ENCODE measurements at places on chromosomes 11 and 22. TPM values are rescaled to one million over a fixed set of nuclear protein-coding genes. Genes with fewer than 3 reads are reported as not detected.

DNA sequence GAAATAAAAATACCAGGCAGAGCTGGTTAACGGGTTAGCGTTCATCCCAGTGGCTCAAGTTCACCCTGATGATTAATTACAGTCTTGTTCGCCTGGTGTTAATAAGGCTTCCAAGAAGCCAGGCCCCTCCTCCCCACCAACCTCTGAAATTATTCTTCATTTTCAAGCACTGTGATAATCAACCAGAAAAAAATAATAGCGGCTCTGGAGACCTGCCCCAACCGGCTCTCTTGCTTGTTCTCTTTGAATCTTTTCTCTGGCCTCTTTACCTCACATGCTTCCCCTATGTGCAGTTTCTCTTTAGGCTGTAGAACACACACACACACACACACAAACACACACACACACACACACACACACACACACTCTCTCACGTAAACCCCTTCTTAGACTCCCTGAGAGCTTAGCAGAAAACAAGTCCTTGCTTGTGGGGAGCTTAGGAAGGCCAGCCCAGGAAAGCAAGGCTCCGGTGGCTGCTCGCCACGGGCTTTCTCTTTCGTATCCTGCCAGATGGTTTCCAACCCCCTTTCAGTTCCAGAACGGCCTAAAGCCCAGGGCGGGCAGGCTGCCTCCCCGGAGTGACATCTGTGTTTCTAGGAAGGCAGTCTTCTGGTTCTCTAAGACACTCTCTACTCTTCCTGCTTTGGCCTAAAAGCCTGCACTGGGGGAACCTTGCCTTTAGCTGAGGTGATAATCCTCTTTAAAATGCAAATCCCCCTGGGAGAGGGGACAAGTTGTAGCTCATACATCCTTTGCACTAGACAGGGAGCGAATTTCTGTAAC, 106.4 kb upstream of the SESN3 start:
- peak overlapping the region; percentile 56 for H3K27ac ChIP-seq
- peak; percentile 43 for DNase-seq
- H3K4me1 ChIP-seq, result peaks cover 54% of the 10 kb centered on the region
- H3K36me3 ChIP-seq, result no peaks in the 10 kb centered on the region

DNA sequence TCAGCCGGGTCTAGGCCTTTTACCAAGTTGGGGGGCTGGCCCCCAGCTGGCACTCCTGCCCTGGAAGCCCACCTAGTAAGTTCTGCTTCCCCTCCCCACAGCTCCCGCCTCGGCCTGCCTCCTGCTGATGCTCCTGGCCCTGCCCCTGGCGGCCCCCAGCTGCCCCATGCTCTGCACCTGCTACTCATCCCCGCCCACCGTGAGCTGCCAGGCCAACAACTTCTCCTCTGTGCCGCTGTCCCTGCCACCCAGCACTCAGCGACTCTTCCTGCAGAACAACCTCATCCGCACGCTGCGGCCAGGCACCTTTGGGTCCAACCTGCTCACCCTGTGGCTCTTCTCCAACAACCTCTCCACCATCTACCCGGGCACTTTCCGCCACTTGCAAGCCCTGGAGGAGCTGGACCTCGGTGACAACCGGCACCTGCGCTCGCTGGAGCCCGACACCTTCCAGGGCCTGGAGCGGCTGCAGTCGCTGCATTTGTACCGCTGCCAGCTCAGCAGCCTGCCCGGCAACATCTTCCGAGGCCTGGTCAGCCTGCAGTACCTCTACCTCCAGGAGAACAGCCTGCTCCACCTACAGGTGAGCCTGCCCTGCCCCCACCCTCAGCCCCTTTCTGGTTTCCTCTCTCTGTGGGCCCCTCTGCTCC, 7.3 kb downstream of the RTN4RL2 start:
- no peak overlapping the region for H3K27ac ChIP-seq
- H3K4me1 ChIP-seq, result no peaks in the 10 kb centered on the region
- DNase-seq, result no peak

GRCh38 chr11:394858-395655, 1.0 kb downstream of the PKP3 start:
- no peak overlapping the region for H3K4me3 ChIP-seq
- H3K27me3 ChIP-seq, result peaks cover 32% of the 10 kb centered on the region
- H3K4me1 ChIP-seq, result peaks cover 9% of the 10 kb centered on the region

INS gene
- 1.8 TPM for total RNA-seq

DNA sequence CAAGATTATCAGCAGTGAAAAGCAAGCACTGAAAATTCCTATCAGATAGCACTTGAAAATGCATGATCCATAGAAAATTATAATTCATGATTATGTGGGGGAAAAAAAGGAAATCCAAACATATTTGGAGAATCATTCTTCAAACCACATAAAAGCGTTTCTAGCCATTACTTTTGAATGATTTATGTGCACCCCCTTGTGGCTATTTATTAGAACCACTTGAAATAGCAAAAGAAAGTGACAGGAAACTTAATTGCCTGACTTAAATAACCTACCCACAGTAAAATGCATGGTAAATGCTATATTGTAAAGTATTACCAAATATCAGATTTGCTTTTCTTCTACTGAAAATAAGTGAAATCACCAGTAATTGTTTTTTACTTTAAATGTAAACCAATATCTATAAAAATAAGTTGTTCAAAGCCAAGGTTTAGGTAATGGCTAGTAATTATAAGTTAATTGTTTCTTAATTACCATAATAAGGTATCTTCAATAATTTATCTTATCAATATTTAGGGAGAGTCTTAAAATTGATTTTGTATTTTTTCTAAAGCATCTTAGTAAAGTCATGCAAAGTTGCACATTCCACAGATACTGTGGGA, 168.5 kb downstream of the ARHGAP42 start:
- H3K27ac ChIP-seq, result no peak overlapping the region
- H3K27me3 ChIP-seq, result no peaks in the 10 kb centered on the region
- DNase-seq, result no peak
- H3K4me1 ChIP-seq, result no peaks in the 10 kb centered on the region

- no peak for DNase-seq
- H3K36me3 ChIP-seq, result no peaks in the 10 kb centered on the region
- H3K27ac ChIP-seq, result no peak overlapping the region
- no peak overlapping the region for H3K4me3 ChIP-seq
- H3K27me3 ChIP-seq, result no peaks in the 10 kb centered on the region
Observed at GRCh38 chr11:26134481-26135355, 197.2 kb upstream of the ANO3 start.

GRCh38 chr11:125956391-125957134, 10.7 kb downstream of the VSIG10L2 start:
- no peak for DNase-seq
- peaks cover 14% of the 10 kb centered on the region for H3K4me1 ChIP-seq
- H3K4me3 ChIP-seq, result no peak overlapping the region
- H3K36me3 ChIP-seq, result peaks cover 20% of the 10 kb centered on the region

GRCh38 chr11:19290356-19290755, 49.6 kb upstream of the E2F8 start:
- no peaks in the 10 kb centered on the region for H3K36me3 ChIP-seq
- DNase-seq, result no peak
- H3K4me3 ChIP-seq, result no peak overlapping the region
- no peaks in the 10 kb centered on the region for H3K4me1 ChIP-seq
- no peak overlapping the region for H3K27ac ChIP-seq

GRCh38 chr11:123719452-123719851, 22.0 kb downstream of the ZNF202 start:
- H3K4me1 ChIP-seq, result no peaks in the 10 kb centered on the region
- no peak overlapping the region for H3K27ac ChIP-seq
- DNase-seq, result no peak
- no peaks in the 10 kb centered on the region for H3K27me3 ChIP-seq
- no peak overlapping the region for H3K4me3 ChIP-seq

DNA sequence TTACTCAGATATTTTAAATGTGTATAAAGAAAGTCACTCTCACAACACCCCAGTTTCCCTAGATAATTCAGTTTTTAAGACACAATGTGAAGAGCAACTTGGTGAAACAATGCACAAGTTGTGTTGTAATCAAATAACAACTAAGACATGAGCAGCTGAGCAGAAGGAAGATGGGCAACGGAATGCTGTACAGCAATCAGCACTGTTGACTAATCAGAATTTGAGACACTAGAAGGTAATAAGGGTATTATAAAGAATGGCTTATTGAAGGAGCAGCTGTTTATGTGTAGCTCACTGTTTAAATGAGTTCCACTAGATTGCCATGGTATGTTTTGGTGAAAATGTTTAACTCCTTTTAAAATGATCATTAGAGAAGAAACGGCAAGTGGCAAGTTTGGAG, 60.1 kb downstream of the SOX6 start:
- no peak for DNase-seq
- no peaks in the 10 kb centered on the region for H3K36me3 ChIP-seq
- no peaks in the 10 kb centered on the region for H3K4me1 ChIP-seq
- H3K4me3 ChIP-seq, result no peak overlapping the region

OR8H2 gene
- total RNA-seq, result not detected

KCNJ5 gene
- total RNA-seq, result 0.30 TPM

SCGB1A1 gene
- total RNA-seq, result not detected

DNA sequence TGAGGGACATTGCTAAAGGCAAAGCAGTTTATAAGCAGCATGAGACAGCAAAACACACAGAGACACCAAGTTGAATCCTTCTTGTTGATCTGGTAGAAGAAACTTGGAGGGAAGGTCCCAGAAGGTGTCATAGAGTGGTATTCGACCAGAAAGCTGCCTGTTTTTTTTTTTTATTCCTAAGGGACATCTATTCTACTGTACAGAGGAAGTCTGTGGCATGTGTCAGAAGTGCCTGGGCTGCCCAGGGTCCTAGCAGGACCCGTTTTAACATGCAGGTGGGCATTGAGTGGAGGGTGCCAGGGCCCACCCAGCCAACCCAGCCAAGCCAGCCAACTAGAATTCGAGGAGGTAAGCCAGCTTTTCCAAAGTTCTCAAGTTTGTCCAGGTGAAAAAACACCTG, 68.0 kb upstream of the ATXN10 start:
- DNase-seq, result no peak
- no peaks in the 10 kb centered on the region for H3K4me1 ChIP-seq
- no peaks in the 10 kb centered on the region for H3K27me3 ChIP-seq

MCAM gene
- 612 TPM for total RNA-seq

RASSF10 gene
- not detected for total RNA-seq

GRCh38 chr11:280706-281485, 2.7 kb downstream of the NLRP6 start:
- H3K27me3 ChIP-seq, result peaks cover 78% of the 10 kb centered on the region
- H3K27ac ChIP-seq, result peak overlapping the region; percentile 71
- H3K4me1 ChIP-seq, result no peaks in the 10 kb centered on the region
- peak overlapping the region; percentile 15 for H3K4me3 ChIP-seq

DNA sequence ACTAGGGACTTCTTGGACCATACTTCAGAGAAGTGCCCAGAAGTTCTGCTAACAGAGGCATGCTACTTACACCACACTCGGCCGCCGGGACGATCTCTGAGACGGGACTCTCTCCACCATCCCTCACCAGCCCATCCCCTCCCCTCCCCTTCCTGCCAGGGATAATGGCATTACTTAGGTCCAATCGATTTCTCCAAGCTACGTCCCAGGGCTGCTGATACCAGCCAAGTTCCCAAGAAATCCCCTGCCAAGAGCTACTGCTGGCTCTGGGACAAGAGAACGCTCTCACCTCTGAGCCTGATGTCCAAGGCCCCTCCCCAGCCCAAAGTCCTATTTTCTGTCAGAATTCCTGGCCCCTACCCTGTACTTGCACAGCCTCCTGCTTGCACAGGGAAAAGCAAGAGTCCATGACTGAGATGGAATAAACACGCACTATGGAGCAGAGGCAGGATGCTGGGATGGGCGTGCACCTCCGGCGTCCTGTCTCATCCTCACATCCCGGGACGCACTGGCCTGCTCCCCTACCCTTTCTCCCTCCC, 42.7 kb downstream of the GDPD5 start:
- H3K27ac ChIP-seq, result no peak overlapping the region
- no peak for DNase-seq
- no peaks in the 10 kb centered on the region for H3K27me3 ChIP-seq
- H3K4me3 ChIP-seq, result no peak overlapping the region

- no peak for DNase-seq
- H3K4me3 ChIP-seq, result no peak overlapping the region
- H3K4me1 ChIP-seq, result no peaks in the 10 kb centered on the region
- H3K27ac ChIP-seq, result no peak overlapping the region
- H3K36me3 ChIP-seq, result no peaks in the 10 kb centered on the region
- H3K27me3 ChIP-seq, result no peaks in the 10 kb centered on the region
Observed at GRCh38 chr11:16295592-16295991, 60.8 kb downstream of the SOX6 start.

GRCh38 chr11:13679768-13680167, 11.3 kb downstream of the FAR1 start:
- DNase-seq, result no peak
- no peaks in the 10 kb centered on the region for H3K27me3 ChIP-seq
- peaks cover 76% of the 10 kb centered on the region for H3K4me1 ChIP-seq
- H3K36me3 ChIP-seq, result no peaks in the 10 kb centered on the region

DNA sequence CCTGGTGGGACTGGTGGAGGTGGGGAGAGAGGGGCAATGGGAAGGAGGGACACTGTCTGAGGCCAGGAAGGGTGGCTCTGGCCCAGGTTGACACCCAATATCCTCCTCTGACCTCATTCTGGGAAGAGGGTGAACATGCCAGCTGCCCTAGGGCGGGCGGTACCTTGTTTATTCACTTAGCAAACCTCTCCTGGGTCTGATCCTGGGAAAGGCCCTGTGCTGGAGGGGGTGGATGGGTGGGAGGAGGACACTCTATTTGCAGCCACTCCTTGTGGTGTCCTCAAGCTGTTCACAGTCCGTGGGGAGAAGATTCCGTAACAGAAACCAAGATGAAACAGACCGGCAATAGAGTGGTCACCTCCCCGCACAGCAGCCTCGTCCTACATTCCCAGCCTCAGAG, 49.7 kb upstream of the EIF3D start:
- peaks cover 4% of the 10 kb centered on the region for H3K27me3 ChIP-seq
- H3K4me1 ChIP-seq, result no peaks in the 10 kb centered on the region
- H3K36me3 ChIP-seq, result no peaks in the 10 kb centered on the region
- no peak overlapping the region for H3K4me3 ChIP-seq

TMPRSS5 gene
- total RNA-seq, result 42.2 TPM

- no peaks in the 10 kb centered on the region for H3K27me3 ChIP-seq
- DNase-seq, result no peak
- peaks cover 24% of the 10 kb centered on the region for H3K4me1 ChIP-seq
- H3K4me3 ChIP-seq, result no peak overlapping the region
Observed at GRCh38 chr11:73528483-73529203, 69.3 kb downstream of the FAM168A start.

DNA sequence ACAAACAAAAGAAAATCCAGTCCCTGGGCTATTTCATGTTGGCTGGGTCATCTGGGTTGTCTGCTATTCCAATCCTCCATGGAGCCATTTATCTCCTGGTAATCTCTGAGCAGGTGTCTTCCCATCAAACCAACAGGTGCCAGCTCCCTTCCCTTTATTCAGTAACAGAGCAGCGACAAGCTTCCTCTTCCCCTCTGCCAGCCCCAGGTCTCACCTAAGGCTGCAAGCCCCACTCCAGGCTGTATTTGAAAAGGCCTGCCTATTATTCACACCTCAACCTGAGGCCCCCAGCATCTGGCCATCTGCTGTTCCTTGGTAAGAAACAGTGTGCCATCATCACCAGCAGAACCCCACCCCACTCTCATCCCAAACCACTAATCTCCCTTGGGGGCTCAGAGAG, 436.2 kb downstream of the BUD13 start:
- H3K4me3 ChIP-seq, result no peak overlapping the region
- H3K27me3 ChIP-seq, result no peaks in the 10 kb centered on the region
- no peaks in the 10 kb centered on the region for H3K36me3 ChIP-seq
- H3K4me1 ChIP-seq, result no peaks in the 10 kb centered on the region
- H3K27ac ChIP-seq, result no peak overlapping the region
- no peak for DNase-seq

OR52L1 gene
- not detected for total RNA-seq

All from tibial nerve (tissue), 4 donors.